ENCODE measurements at places on chromosomes 16 and 17.

GRCh38 chr17:2151358-2152033, 96.6 kb downstream of the HIC1 start:
- no peak for DNase-seq

DNA sequence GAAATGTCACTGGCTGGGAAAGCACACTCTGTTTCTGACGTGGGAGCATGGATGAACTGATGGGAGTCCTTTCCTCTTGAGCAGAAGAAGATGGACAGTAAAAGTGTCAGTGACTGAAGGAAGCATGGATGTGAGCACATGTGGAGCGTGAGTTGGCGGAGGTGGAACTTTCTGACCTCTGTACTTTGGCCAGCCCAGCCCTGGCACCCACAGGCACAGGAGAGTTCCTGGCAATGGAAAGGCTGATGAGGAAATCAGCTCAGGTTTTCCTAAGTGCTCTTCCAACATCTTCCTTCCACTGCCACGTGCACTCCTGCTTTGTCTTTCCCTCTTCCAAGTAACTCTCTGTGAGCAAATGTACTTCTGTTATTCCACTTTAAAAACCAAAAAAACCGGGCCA, 276.8 kb downstream of the NTN1 start:
- no peak for DNase-seq

DNA sequence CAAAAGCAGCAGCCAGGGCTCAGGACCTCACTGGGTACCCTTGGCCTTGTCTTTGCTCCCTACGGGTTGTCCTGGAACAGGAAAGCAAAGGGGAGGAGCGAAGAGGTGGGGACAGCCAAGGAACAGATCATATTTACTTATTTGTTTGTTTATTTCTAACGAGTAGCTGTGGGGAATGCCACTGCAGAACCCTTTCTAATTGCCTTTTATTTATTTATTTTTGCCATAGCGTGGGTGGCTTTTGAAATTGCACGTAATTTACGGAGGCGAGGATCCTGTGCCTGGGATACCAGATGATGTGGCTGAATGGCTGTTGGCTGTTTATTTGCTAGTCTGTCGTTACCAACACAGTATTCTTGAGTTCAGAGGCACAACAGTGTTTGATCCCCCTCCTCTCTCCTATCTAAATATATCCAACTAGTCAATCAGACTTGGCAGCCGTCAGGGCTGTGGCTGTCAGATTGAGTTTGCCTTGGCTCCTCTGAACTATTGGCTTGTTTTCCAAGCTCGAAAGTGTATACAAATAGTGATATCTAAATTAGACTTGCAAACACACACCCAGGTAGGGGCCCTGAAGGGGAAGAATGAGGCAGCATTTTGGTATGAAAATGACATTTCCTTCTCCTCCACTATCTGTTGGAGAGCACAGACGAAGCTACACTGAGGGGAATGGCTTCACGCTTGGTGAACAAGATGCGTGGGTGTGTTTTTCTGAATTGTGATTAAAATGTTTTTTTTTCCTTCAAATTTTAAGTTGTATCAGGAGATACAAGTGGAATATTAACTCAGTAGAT, 110.4 kb downstream of the MSI2 start:
- DNase-seq = no peak

GRCh38 chr16:30377050-30377811, 2.6 kb downstream of the MYL11 start:
- no peak for DNase-seq

GRCh38 chr17:3755335-3756030, 31.8 kb downstream of the HASPIN start:
- DNase-seq = no peak

DNA sequence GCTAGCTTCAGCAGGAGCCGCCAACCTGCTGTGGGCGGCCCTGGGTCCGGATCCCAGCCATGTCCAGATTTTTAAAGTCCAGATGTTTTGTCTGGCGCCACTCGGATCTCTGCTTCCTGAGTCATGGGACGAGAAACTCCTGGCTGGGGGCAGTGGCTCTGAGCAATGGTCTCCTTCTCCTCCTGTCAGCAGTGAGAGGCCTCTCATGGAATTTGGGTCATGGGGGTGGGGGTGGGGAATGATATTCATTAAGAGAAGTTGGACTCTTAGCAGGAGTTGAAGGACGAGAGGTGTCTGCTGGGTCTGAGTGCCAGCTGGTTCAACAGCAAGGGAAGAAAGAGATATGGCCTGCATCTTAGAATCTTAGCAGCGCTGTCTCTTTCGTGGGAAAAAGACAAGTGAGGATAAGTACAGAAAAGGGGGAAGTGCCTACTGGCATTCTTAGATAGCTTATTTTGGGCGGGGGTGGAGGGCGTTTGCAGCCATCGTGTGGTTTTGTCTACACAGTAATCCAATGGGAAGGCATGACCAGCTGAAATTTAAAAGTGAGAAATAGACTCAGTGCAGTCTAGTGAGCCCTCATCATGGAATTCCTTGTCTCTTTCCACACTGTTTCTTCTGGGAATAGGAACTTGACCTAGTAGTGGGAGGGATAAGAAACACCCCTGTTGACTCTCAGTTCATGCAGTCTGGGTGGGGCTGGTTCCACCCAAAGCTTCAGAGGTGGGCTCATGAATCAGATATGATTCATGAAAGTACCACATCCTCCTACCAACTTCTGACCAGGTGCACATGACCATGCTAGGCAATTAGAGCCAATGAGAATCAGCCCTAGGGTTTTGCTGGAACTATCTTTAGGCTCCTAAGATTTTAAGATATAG, 80.5 kb downstream of the MYH13 start:
- DNase-seq = no peak

DNA sequence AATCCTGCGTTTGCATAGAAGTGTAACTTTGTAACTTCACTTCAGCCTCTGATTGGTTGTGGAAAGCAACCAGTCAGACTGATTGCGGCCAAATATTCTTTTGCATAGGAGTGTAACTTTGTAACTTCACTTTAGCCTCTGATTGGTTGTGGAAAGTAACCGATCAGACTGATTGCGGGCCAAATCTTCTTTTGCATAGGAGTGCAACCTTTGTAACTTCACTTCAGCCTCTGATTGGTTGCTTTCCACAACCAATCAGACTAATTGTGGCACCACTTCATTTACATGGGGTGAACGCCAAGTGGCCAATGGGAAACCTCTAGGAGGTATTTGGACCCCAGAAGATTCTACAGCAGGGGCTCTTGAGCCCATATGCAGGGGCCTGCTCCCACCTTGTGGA, 1.8 kb upstream of the TMEM98 start:
- DNase-seq = no peak

- DNase-seq = no peak
Measured at GRCh38 chr17:74757502-74757901, 9.1 kb downstream of the NHERF1 start.

- no peak for DNase-seq
Measured at GRCh38 chr17:75048249-75048878, 1.3 kb downstream of the KCTD2 start.

DNA sequence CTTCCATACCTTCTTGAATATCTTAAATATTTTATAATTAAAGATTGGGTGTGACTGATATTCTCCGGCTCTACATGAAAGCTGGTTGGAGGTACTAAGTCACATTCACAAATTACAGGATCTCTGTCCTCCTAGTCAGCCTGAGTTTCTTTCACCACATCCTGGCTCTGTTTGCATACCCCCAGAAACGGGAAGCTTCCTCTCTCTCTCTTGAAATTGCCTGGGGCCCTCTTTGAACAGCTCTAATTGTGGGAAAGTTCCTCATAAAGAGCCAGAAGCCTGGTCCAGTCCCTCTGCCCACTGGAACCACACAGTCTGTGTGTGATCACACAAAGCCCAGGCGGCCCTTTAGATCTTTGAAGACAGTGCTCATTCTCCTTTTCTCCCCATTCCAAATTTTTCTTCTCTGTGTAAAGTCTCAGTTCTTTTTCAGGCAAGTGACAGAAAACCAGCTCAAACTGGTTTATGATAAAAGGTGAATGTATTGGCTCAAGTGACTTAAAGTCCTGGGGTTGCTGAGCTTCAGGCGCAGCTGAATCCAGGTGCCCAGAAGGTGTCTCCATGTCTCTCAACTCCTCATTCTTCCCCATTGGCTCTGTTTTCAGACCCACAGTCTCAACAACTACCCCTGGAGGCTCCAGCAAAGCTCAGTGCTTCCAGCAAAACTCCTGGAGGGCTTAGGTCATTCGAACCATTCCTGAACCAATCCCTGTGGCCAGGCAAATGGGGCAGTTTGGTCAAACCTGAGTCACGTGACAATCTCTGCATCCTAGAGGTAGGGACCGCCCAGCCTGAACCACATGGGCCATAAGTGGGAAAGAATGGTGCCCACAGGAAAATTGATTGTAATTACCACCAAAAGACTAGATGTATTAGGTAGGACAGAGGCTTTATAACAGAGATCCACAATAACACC, 8.5 kb upstream of the RAI1 start:
- DNase-seq = peak; percentile 13

- DNase-seq = no peak
Measured at GRCh38 chr17:30165147-30165546, 48.5 kb downstream of the NSRP1 start.

DNA sequence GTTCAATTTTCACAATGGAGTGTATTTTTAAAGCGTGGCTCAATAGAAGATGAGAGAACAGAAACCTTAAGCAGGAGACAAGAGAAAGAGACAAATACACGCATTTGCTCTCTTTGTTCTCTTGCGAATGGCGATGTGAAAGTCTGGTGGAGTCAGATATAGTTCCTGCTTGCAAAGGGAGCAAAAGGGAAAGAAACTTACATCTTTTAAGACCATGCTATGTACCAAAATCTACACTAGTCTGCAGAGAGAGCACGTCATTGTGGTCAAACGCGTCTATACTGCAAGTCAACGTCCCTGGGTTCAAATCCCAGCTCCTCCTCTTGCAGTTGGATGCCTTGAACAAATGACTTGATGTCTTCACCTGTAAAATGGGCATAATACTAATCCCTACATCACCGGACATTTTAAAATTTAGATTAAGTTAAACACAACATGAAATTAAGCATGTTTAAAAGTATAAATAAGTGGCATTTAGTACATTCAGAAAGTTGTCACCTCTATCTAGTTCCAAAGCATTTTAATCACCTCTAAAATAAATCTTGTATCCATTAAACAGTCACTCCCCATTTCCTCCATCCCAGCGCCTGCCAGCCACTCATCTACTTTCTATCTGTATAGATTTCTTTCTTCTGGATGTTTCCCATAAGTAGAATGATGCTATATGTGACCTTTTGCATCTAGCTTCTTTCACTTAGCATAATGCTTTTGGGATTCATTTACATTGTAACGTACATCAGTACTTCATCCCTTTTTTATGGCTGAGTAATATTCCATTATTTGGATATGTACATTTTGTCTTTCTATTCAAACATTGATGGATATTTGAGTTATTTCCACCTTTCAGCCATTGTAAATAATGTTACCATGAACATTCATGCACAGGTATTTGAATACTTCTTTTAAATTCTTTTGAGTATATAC, 406.9 kb downstream of the TMEM114 start:
- no peak for DNase-seq

GRCh38 chr17:37802061-37802595, 57.3 kb upstream of the HNF1B start:
- no peak for DNase-seq

DNA sequence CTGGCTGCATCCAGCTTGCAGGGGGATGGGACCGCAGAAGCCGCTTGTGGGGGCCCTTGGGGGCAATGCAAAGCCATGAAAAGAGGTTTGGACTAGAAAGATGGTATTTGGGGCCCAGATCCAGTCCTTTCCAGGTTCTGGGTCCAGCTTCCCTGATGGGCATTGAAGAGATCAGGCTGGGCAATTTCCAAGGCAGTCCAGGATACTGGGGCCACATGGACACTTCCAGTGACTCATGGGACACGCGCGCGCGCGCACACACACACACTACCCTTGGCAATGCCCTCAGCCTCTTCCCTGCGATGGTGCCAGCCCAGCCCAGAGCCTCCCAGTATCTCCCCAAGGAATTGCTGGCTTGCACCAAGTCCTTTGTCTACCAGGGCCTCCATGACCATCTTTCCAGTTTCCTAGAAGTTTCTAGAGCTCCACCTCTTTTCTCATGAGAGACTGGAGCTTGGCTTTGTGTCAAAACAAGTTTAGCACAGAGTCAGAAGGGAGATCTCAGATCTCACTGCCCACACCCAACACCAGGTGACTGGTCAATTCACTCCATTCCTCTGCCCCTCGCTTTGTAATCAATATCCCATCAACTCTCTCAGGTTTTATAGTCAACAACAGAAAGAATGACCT, 44.3 kb downstream of the WNT3 start:
- DNase-seq = no peak

DNA sequence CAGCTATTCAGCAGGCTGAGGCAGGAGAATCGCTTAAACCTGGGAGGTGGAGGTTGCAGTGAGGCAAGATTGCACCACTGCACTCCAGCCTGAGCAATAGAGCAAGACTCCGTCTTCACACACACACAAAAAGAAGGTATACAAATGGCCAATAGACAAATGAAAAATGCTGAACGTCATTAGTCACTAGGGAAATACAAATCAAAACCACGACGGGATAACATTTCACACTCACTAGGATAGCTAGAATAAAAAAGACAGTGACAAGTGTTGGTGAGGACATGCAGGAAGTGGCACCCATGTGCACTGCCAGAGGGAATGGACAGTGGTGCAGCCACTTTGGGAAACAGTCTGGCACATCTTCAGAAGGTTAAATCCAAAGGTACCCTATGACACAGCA, 172.9 kb downstream of the FTO start:
- DNase-seq = no peak

- no peak for DNase-seq
Measured at GRCh38 chr17:73401911-73402310, 90.1 kb upstream of the CDC42EP4 start.

DNA sequence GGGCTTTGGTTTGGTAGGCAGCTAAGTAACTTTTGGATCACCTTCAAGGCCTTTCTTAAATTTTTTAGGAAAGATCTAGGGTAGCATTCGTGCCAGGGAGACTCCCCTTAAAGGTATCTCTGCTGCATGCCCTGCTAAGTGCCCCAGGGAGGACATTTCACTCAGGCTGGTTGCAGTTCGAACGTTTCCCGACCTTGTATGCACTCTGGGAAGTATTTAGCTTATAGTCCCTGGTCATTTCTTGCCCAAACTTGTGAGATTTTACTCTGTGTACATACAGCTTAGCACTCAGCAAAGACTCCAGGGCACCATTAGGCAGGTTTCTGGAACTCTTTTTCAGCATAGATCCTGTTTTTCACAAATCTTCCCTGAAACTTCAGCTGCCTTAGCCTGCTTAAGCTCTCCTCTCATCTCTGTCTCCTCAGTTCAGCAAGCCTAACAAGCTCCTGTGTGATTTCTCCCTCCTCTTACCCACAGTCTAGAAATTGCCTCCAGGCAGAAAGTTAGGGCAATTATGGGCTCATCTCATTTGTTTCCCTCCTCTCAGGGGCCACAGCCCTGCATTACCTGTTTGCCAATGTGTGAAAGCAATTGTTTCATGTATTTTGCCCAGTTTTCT, 84.6 kb downstream of the MRTFB start:
- DNase-seq = no peak
